K562 (cell line): ENCODE measurements at places on chromosomes 1 and 21.

- no peak for DNase-seq
Observed at GRCh38 chr1:151978922-151979321, 14.7 kb downstream of the S100A10 start.

- no peak for DNase-seq
Observed at GRCh38 chr1:27000817-27001460, 7.4 kb downstream of the TRNP1 start.

DNA sequence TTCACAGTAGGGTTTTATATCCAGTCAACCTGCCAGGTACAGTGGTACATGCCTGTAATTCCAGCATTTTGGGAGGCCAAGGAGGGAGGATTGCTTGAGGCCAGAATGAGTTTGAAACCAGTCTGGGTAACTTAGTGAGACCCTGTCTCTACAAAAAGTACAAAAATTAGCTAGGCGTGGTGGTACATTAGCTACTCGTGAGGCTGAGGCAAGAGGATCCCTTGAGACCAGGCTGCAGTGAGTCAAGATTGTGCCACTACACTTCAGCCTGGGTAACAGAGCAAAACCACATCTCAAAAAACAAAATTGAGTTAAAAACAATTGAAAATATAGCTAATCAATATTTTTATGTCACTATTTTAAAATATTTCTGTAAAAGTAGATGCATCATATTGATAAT lies 33.2 kb downstream of the DDI2 start:
- no peak for DNase-seq

- peak; percentile 54 for DNase-seq
Observed at GRCh38 chr1:28144203-28145135, 32.0 kb downstream of the PTAFR start.

DNA sequence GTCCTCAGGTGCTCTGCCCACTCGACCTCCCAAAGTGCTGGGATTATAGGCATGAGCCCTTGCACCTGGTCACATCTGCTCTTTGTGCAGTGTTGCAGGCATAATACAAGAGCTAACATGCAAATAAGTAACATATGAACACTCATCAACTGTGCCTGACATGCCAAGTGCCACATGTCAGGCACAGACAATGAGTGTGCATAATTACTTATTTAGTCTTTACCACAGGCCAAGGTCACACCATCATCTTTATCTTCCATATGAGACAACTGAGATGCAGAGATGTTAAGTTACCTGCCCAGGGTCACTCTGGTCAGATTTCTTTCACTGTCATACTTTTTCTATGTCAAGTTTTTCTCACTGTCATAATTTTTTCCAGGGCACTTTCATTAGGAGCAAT lies 126.1 kb downstream of the PPIAL4G start:
- no peak for DNase-seq
